ENCODE measurements at places on chromosomes 7 and 10.
A peak's percentile ranks its signal among the peaks of the same experiment; 100 is the strongest.

GRCh38 chr10:6218692-6219493 is 16.2 kb downstream of the PFKFB3 start:
- no peak for DNase-seq

DNA sequence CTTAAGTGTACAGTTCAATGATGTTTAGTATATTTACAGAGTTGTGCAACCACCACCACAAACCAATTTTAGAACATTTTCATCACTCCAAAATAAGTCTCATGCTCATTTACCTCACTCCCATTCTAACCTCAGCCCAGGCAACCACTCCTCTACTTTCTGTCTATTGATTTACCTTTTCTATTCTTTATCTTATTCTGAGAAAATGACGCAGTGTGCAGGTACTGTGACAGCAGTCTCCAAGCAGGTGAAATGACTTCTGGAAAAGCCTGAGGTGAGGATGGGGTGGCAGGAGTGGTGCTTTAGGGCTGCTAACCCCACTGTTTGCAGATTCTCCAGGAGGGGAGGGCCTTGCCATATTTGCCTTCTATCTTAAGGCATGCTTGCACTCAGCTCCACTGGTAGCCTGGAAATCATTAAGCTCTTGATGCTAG is 39.5 kb downstream of the GARS1 start:
- DNase-seq: no peak

GRCh38 chr7:44538093-44538797 is 2.9 kb downstream of the NPC1L1 start:
- no peak for DNase-seq

DNA sequence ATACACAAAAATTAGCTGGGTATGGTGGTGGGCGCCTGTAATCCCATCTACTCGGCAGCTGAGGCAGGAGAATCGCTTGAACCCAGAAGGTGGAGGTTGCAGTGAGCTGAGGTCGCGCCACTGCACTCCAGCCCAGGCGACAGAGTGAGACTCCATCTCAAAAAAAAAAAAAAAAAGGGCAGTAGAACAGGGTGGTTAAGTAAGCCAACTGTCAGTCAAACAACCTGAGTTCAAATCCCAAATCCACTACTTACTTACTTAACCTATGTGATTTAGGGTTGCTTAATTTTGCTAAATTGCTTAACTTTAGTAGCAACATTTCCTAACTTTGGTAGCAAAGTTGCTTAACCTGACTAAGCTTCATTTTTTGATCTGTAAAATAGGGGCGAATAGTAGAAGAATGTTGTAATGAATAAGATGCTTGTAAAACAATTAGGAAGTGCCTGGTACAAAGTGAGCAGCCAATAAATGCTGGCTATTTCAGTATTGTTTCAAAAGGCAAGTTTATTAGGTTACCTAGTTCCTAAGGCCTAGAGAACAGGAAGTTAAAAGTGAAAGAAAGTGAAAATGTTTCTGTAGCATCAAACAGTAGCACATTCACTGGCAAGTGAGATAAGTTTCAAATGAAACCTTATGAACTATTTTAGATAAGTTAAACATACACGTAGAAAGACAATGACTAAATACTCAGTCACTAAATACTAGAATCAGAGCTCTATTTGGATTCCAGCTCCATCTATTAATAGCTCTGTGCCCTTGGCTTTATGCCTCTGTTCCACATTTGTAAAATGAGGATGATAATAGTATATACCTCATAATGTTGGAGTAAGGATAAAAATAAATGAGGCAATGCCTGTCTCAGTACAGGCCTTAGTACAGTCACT is 64.3 kb downstream of the HOXA1 start:
- no peak for DNase-seq

GRCh38 chr7:73628504-73628903 is 4.2 kb upstream of the MLXIPL start:
- DNase-seq: no peak

DNA sequence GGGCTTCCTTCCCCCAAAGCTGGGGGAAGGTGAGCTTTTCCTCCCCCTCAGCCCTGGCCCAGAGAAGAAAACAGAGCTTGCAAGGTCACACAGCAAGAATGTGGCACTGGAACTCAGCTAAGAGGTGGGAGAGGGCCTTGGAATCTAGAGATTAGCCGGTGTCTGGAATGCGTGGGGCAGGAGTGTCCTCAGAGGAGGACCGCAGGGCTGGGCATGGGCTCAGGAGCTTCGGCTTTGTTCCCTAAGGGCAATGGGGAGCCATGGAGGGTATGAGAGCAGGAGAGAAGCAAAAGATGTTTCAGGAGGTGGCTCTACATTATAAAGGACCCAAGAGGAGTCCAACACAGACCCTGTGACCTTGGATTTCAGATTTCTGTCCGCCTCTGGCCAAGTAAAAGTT is 127.2 kb upstream of the TNRC18 start:
- DNase-seq: no peak

DNA sequence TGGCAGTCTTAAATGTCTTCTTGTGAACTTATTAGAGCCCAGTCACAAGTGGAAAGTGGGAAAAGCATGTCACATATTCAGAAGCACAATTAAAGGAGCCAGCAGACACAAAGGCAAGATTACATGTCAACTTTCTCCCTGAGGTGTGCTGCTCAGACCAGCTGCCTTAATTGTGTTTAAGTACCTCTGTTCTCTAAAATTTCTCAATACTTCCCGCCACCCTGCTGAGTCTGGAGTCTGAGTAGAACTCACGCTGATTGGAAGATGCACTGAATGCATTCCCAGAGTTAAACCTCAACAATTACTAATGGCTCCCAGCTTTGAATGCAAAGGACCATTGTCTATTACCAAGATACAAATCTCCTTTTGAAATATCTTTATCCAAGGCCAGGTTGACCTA is 166.4 kb upstream of the COBL start:
- DNase-seq: no peak

DNA sequence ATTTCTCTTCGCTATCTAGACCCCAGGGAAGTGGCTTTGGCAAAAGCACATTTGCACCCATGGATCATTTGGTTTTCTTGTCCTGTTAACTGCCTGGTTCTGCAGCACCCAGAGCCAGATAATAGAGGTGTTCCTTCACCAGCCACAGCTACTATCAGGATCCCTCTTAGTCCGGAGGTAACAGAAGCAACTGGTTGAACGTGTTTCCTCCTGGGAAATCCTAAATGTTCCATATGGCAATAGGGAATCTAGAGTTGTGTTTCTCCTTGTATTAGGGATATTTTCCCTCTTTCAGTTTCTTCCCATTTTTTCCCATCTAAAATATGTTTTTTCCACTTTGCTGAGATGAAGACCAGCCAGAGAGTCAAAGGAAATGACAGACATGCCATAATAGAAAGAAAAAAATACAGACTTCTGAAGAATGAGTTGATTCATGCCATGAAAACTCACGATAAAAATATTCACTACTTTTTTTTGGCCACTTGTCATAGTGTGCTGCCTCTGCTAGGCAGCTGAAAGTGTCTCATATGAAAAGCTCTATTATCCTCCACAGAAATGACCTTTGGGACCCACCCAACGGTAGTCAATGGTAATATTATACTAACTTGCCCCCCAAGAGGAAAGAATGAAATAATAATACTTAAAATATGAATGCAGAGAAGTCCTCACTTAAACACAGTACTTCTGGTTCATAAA is 472.8 kb downstream of the KCNMA1 start:
- DNase-seq: no peak

DNA sequence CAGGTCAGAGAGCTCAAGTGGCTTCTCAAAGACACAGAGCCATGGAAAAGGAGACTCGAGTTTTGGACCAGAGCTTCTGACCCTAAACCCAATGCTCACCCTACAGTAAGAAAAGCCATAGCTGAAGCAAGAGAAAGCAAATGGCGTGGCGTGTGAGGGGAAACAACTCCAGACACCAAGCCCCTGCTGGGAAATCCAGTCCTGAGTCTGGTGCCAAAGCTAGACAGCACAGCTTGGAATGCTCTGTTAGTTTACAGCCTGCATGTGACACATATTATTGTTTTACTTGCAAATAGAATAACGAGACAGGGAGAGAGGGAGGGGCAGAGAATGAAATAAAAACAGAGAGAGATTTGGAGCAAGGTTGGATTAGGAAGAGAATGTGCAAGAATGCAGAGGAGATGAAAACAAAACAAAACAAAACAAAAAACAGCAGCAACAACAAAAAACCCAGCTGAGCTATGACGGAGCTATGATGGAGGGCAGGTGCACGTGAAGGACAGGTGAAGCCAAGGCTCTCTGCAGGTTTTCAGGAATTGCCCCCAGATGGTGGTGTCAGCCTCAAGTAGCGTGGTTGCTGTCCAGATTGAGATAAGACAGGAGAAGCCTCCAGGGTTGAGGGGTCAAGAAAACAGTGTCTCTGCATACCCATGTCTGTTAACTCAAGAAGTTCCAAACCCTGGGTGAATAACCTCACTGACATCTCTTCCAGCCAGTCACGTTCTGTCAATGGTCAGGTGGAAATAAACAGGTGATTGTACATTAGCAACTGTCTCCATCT is 69.7 kb upstream of the LRRC18 start:
- DNase-seq: no peak

GRCh38 chr7:95871075-95871848 is 98.9 kb downstream of the DYNC1I1 start:
- peak; percentile 3 for DNase-seq

- DNase-seq: no peak
Measured at GRCh38 chr7:41378156-41378555, 324.7 kb downstream of the INHBA start.

- no peak for DNase-seq
Measured at GRCh38 chr7:13201628-13202027, 514.2 kb downstream of the ARL4A start.

DNA sequence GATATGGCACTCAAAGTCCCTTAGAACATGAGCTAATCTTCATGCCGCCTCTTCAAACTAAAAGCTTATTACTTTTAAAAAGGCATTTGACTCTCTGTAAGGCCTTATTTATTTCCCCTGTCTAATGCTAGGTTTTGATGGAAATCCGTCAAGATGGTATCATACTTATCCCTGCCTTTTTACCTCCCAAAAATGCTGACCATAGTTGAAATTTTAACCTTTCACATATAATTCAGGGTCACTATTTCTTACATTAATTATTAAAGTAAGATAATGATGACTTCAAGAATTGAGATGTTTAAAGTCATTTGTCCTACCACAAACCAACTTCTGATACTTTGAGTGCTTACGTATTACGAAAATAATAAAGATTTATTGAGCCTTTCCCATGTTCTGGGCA is 12.3 kb upstream of the OSBPL3 start:
- no peak for DNase-seq

DNA sequence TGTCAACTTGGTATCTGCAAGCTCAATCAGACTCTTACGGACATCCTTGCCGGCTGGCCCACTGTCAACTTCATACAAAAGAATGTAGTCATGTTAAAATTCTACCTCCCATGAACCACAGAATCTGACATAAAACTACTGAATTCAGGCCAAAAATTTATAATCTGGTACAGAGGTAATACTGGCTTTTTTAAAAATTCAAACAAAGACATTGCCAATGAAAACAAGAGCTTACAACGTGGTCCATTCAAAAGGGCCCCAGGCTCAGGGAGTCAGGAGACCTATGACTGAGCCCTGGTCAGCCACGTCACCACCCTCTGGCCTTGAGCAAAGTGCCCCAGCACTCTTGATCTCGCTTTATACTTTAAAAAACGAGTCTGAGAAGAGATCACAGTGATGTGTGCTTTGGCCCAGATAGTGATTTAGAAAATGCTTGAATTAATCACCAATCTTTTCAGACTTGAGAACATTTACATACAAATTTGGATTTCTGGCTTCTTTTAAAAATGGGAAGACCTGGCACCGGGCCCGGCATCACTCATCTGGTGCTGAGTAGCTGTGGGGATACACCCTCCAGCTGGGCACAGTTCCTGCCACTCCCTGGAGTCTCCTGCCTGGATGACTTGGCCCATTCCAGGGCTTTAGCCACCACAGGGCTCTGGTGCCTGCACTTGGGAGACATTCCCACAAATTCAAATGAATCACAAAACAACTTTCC is 94.1 kb downstream of the PIP4K2A start:
- peak; percentile 59 for DNase-seq

DNA sequence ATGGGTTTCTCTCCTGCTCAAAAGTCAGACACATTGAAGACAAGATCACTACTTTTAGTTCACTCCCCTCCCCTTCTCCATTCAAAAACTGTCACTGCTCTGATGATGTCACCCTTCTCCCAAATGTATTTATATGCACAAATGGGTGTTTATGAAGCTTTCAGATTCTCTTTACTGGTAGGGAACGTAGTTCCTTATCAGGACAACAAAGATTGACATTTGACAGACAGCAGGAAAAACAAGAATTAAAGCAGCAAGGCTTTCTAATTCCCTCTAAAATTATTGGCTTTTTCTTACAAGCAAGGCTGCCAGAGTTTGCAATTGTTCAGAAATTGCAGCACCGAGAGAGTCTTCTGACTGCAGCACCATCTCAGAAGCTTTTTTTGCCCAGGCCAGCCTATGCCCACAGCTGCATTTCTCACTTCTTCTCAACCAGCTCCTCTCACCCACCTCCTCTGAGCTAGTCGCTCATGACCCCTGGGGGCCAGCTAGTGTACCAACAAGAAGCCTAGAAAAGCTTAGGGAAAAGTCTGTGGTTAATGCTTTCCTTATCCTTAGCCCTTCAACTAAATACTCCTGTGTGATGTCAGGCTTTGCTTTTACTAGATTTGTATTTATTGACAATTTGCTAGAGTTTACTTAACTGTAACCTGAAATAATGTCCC is 265.1 kb downstream of the HTR7 start:
- peak; percentile 12 for DNase-seq

GRCh38 chr7:521221-522070 is 1.8 kb upstream of the PDGFA start:
- DNase-seq: no peak

DNA sequence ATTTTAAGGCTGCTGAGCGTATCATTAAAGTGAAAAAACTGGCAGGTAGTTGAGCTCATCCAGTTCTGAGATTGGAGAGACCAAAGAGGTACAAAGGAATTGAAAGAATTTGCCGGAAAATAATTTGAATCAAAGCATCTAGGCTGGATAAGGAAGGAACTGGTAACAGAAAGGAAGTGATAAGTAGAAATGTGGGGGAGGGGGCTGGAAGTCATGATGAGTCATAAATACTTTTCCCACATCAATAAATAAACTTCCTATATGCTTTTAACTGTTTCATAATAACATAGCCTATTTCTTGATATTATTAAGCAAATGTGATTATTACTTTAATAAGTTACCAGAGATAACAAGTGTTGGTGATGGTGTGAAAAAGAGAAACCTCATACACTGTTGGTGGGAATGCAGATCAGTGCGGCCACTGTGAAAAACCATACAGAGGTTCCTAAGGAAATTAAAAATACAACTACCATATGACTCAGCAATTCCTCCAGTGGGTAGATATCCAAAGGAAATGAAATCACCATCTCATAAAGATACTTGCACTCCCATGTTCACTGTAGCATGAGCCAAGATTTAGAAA is 27.0 kb downstream of the ZNF438 start:
- no peak for DNase-seq

DNA sequence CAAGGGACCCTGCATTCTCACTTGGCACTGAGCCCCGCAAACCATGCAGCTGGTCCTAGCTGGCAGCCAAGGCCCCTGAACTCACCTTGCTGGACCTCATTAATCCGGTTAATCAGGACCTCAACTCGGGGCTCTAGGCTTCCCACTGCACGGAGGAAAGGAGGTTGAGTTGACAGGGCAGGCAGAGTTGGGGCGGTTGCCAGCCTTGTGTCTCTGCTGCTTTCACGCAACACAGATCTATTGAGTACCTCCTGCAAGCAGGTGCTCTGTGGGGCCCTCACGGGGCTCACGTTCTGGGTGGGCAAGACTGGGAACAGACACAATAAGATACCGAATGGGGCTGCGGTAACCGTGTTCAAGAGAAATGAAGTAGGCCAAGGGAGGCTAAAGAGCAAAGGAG is 6.2 kb downstream of the SYCE1 start:
- no peak for DNase-seq

- DNase-seq: no peak
Measured at GRCh38 chr7:84191261-84191660, 3.3 kb downstream of the SEMA3A start.
